Common myeloid progenitor, CD34-positive (primary cell): ENCODE measurements at places on chromosomes 1 and 21.

- no peak for DNase-seq
Measured at GRCh38 chr1:63601061-63601460, 7.8 kb downstream of the PGM1 start.

DNA sequence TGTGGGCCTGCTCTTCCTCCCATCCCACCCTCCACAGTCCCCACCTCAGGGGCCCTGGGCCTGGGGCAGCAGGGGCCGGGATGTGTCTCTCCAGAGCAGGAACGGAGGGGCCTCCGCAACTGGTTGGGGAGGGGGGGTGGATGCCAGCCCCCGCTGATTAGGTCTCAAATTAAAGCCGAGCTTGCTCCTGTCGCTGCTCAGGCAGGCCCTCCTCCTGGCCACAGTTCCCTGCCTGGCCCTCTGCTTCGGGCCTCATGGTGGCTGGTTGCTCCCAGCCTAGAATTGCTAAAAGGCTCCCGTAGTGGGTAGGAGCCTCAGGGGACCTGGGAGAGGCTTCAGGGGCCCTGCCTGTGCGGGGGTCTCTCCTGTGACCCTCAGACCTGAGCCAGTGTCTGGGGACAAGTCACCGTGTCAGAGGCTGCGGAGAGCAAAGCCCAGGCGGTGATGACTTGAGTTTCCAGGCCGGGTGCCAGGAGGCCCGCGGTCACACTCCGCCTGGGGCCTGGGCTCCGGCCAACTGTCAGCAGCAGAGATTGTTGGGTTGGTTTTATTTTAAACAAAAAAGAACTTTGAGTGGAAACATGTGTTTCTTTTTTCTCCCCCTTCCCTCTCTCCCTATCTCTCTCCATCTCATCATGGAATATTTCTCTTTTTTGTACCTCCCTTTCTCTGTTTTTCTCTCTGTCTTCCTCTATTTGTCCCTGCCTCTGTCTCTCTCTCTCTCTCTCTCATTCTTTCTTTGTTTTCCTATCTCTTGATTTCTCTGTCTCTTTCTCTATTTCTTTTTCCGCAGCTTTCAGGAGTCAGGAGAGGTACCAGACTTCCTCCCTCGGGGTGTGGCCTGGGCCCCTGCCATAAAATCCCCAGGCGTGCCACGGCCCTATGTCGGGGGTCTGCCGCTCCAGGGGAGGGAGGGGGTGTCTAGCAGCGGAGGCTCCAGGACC lies 20.0 kb upstream of the EPHA2 start:
- DNase-seq: peak; percentile 65

GRCh38 chr1:81548918-81549587 lies 251.7 kb upstream of the ADGRL2 start:
- DNase-seq: peak; percentile 16

GRCh38 chr21:42579456-42580075 lies 65.9 kb downstream of the SLC37A1 start:
- no peak for DNase-seq

GRCh38 chr1:34155860-34156259 lies 9.2 kb downstream of the CSMD2 start:
- DNase-seq: no peak

DNA sequence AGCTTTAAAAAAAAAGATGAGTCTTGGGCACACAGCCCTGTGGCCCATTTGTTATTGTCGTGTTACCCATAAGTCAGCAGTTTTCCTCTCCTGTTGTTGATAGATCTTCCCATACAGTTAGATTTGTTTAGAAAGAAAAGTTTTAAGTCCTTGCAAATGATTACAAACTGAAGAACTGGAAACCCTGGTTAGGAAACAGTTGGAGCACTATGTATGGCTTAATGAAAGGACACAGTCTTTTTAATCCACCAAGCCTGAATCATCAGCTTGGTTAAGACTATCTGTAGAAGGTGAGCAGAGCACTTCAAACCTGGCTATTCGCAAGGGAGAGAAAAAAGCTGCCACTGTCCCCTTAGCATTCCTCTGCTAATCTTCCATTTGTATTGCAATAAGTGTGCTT lies 241.0 kb downstream of the DISC1 start:
- no peak for DNase-seq

GRCh38 chr1:87712261-87713010 lies 383.8 kb downstream of the LMO4 start:
- DNase-seq: no peak

GRCh38 chr1:220843481-220844011 lies 35.7 kb upstream of the HLX start:
- DNase-seq: no peak

DNA sequence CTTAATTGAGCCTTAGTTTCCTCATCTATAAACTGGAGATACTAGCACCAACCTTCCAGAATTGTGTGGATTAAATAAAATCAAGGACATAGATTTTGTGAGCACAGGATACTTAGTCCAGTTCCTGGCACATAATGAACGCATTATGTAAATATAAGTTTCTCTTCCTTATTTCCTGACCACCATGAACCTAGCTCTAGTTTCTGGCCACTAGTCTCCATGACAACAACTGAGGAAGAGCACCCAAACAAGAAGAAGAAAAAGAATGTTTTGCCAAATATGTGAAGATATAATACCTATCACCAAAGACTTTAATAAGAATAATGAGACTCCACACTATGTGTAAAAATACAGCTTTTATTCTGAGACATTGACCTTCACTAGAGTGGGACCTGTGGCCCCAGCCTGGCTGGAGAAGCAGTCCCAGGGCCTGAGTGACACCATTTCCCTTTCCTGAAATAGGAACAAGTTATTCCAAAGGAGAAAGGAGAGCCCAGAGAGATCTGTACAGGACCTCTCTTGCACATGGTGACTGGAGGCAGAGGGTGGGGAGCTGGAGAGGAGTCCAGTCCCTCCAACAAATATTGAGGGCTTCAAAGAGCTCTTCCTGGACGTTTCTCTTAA lies 940 bp upstream of the USF1 start:
- no peak for DNase-seq

DNA sequence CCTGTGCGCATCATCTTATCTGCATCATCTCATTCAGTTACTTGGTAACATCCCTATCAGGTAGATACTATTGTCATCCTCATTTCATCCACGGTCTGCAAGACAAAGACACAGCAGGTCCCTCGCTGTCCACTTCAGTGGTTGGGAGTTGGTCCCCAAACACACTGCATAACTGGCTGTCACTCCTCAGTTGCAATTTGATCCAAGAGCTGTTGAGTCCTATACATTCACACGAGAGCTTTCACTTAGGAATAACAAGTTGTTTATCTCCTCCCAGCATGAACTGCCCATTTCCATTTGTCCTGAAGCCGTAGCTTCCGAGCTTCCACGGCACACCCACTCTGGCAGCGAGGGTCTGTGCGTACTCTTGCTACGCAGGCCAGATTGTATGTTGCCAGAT lies 472.0 kb downstream of the CAMTA1 start:
- DNase-seq: no peak

GRCh38 chr21:41479686-41480085 lies 28.3 kb downstream of the TMPRSS2 start:
- no peak for DNase-seq

DNA sequence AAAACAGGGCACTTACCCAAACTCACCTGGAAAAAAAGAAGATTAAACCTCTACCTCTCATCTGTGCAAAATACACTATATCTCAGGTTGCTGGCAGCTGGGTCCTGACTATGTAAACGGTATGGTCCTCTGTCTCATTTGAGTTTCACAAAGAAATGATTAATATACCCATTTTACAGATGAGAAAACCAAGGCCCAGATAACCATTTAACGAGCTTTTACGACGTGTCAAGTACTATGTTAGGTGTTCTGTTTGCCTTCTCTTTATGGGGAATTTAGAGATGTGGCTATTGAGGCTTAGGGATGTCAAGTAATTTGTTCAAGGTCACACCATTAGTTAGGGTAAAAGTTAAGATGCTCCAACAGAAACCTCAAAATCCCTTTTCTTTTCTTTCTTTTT lies 140.4 kb upstream of the USP24 start:
- no peak for DNase-seq

GRCh38 chr21:26032263-26032662 lies 138.3 kb downstream of the APP start:
- no peak for DNase-seq

DNA sequence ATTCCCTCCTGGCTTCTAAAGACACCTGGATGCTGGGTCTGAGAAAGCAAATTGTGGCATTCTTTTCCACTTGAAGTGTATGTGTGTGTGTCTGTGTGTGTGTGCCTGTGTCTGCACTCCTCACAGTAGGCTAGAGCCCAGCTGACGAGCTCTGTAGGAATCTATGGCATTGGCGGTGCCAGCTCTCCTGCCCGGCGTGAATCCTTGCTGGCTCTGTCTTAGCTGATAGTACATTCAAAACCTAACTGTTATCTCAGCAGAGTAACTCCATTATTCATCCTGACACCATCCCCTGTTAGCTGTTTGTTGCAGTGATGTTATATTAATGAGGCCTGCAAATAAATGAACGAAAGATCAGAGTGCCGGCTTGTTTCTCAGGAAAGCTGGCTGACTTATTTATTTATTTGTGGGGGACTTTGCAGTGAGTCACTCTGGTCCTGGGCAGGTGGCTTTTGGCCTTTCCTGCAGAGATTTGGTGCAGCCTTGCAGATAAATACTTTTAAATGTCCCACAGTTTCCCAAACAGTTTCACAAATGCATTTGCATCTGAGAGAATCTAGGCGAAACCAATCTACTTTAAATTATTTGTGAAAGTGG lies 160.6 kb upstream of the CD34 start:
- no peak for DNase-seq

GRCh38 chr1:78676347-78676982 lies 26.8 kb downstream of the IFI44 start:
- peak; percentile 75 for DNase-seq

GRCh38 chr1:170604065-170604464 lies 59.9 kb upstream of the PRRX1 start:
- no peak for DNase-seq

GRCh38 chr1:115977499-115978258 lies 1.4 kb downstream of the SLC22A15 start:
- DNase-seq: no peak

GRCh38 chr21:30102871-30103270 lies 63.7 kb downstream of the CLDN17 start:
- no peak for DNase-seq
